ENCODE measurements at places on chromosomes 3 and 15. TPM values are rescaled to one million over a fixed set of nuclear protein-coding genes. Genes with fewer than 3 reads are reported as not detected.
A peak's percentile ranks its signal among the peaks of the same experiment; 100 is the strongest.

- no peaks in the 10 kb centered on the region for H3K4me1 ChIP-seq
- DNase-seq = no peak
- H3K36me3 ChIP-seq = no peaks in the 10 kb centered on the region
- no peaks in the 10 kb centered on the region for H3K27me3 ChIP-seq
These were observed 577.0 kb upstream of the ARRDC4 start for GRCh38 chr15:97383516-97383915.

- H3K36me3 ChIP-seq = peaks cover 59% of the 10 kb centered on the region
- peak overlapping the region; percentile 43 for H3K27ac ChIP-seq
- no peaks in the 10 kb centered on the region for H3K27me3 ChIP-seq
These were observed 87.6 kb downstream of the LRIG1 start for GRCh38 chr3:66413151-66413751.

- no peak overlapping the region for H3K27ac ChIP-seq
- DNase-seq = no peak
- no peaks in the 10 kb centered on the region for H3K36me3 ChIP-seq
- no peaks in the 10 kb centered on the region for H3K27me3 ChIP-seq
- H3K4me3 ChIP-seq = no peak overlapping the region
- H3K4me1 ChIP-seq = no peaks in the 10 kb centered on the region
These were observed 92.0 kb downstream of the SYNPR start for GRCh38 chr3:63370094-63370493.

- no peak overlapping the region for H3K27ac ChIP-seq
- no peak overlapping the region for H3K4me3 ChIP-seq
- no peak for DNase-seq
- H3K36me3 ChIP-seq = no peaks in the 10 kb centered on the region
- no peaks in the 10 kb centered on the region for H3K4me1 ChIP-seq
These were observed 70.5 kb upstream of the KLHL25 start for GRCh38 chr15:85865070-85865684.

DNA sequence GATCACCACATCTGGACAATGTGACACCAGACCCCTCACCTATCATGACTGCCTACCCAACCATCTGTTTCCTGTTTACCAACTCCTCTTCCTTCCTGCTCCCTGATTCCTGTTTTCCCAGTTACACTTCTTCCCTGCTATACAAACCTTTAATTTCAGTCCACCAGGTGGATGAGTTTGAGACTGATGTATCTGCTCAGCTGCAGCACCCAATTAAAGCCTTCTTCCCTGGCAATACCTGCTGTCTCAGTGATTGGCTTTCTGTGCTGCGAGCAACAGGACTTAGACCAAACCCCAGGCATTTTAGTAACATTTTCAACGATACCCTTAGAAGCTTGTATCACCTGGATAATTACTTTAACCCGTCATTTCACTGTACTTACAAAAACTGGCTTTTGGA, 968.2 kb upstream of the NR2F2 start:
- peaks cover 5% of the 10 kb centered on the region for H3K36me3 ChIP-seq
- H3K4me1 ChIP-seq = peaks cover 31% of the 10 kb centered on the region
- no peak overlapping the region for H3K4me3 ChIP-seq
- no peak for DNase-seq
- H3K27me3 ChIP-seq = no peaks in the 10 kb centered on the region

Gene SLC22A13
- total RNA-seq = 1.2 TPM

Gene FOXP1
- total RNA-seq = 198 TPM

DNA sequence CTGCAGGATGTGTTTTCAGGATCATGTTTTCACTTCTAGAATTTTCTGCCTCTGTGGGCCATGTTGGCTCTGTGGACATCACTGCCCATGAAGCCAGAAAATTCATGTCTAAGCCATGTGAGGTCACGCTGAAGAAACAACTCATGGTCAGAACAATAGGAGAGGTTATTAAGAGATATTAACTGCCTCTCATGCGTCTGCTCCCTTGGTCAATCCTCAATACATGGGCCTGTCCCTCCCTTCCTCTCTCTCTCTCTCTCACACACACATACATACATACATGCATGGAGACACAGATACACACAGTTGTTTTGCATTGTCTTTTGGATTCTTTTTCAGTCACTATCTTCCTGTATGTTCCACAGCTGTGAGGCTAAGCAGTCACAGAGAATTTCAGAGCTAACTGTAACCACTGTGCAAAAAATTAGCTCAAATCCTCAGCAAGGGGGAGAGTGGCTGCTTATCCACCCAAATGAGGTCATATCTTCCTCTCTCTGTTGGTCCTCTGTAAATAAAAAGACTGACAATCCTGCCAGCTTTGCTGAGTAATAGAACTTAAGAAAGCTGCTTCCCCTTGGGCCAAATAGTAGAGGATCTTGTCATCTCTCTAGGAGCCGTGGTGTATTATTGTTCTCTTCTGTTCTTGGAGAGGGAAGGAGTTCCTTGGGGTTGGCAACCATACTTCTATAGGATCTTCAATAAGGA, 45.6 kb downstream of the LRTM1 start:
- no peak overlapping the region for H3K4me3 ChIP-seq
- no peak for DNase-seq
- H3K36me3 ChIP-seq = no peaks in the 10 kb centered on the region
- peaks cover 70% of the 10 kb centered on the region for H3K4me1 ChIP-seq
- no peaks in the 10 kb centered on the region for H3K27me3 ChIP-seq

Gene CHRM5
- not detected for total RNA-seq

Gene EXOSC7
- total RNA-seq = 39.8 TPM

Gene TICRR
- total RNA-seq = 2.3 TPM

GRCh38 chr3:138062626-138063025, 52.7 kb downstream of the CLDN18 start:
- H3K27me3 ChIP-seq = no peaks in the 10 kb centered on the region
- no peak overlapping the region for H3K27ac ChIP-seq
- peaks cover 27% of the 10 kb centered on the region for H3K36me3 ChIP-seq

Gene OXTR
- total RNA-seq = 24.0 TPM

- peaks cover 4% of the 10 kb centered on the region for H3K4me1 ChIP-seq
- peak overlapping the region; percentile 11 for H3K4me3 ChIP-seq
- H3K36me3 ChIP-seq = peaks cover 5% of the 10 kb centered on the region
- H3K27ac ChIP-seq = no peak overlapping the region
- H3K27me3 ChIP-seq = no peaks in the 10 kb centered on the region
These were observed 72.2 kb downstream of the DZIP3 start for GRCh38 chr3:108661699-108662098.

- H3K27ac ChIP-seq = no peak overlapping the region
- DNase-seq = no peak
- no peaks in the 10 kb centered on the region for H3K27me3 ChIP-seq
These were observed 13.3 kb downstream of the CORO2B start for GRCh38 chr15:68592054-68592453.
